ENCODE measurements at places on chromosomes 3 and 15.

DNA sequence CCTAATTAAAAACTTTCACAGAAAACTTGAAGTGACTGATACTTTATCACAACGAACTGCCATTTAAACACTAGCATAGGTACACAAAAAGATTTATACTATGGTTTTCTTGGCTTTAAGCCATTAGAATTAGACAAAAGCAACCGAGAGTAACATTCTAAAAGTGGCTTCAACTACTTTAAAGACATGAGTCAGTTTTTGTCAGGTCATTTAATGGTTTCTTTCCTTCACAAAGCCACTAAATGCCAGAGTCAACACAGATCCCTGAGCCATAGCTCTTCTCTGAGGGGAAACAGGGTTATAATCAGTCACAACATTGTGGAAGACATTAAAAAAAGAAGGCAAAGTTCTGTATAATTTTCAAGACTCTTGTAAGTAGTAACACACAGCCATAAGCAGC lies 54.6 kb downstream of the CAPN3 start:
- no peak for DNase-seq

DNA sequence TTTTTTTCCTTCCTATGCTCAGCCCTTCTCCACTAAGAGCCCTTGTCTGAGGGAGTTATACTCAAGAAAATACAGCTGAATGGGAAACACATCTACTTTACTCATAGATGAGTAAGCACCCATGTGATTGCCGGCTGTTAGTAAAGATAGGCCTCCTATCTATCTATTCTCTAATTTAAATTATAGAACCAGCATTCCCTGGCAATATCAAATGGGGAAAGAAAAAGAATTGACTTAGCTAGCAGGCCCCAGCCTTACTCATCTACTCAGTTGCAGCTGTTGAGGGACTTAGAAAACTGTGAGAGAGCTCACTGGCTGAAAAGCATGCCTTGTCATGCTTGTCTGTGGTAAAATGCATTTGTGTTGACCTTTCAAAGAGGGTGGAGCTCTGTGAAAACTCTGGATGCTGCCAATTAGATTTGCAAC lies 116.9 kb upstream of the LRRFIP2 start:
- no peak for DNase-seq

- no peak for DNase-seq
These were observed 26.8 kb downstream of the ACAD9 start for GRCh38 chr3:128906031-128906803.

DNA sequence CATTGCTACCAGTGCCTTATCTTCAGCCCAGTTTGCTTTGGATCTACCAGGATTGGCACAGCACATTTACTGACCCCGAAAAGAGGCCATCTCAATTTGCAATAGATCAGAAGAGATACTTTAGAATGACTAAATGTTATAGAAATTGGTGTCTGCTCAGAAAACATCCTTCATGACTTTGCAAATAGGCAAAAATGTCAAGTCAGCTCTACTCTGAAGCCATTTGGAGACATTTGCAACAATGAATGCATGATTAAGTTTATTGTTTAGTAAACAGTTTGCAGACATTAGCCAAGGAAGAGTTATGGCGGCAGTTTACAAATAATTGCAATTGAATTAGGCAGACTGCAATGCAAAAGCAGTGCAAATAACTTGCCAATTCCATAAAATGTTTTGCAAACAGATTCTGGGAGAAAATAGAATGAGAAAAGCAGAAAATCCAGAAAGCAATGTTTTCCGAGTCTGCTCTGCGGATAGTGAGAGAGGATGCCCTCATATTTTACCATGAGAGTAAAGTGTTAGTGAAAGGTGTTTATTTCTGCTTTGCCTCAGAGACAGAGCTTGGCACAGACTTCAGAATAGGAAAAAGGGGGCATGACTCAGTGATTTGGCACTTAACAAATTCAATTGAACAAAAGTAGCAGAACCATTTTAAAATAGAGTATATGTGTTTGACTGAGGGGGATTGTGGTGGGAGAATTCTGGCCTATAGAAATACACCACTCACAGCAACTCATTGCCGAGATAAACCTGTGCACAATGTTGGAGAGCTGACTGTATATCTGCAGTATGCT lies 334.9 kb upstream of the NR2F2 start:
- DNase-seq, result no peak

GRCh38 chr15:93997071-93997658 lies 234.2 kb upstream of the MCTP2 start:
- DNase-seq, result no peak

- peak; percentile 15 for DNase-seq
These were observed 365 bp upstream of the GTF2A2 start for GRCh38 chr15:59657635-59658125.

DNA sequence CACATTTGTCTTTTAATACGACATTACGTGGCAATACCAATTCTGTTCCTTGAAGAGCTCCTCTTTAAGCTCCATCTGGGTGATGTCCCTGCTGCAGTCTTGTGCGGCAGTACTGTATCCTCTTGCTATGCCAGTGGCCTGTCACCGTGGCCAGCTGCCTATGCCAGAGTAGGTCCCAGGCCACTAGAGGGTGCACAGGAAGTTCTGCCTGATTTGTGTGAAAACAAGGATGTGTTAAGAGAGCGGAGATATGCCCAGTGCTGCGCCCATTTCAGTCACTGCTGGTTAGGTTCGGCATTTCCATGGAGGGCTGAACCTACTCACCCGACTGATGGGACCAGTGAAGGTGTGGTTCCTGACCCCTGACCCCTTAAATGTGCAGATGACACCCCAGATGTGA lies 25.2 kb downstream of the NIPA1 start:
- peak; percentile 58 for DNase-seq

DNA sequence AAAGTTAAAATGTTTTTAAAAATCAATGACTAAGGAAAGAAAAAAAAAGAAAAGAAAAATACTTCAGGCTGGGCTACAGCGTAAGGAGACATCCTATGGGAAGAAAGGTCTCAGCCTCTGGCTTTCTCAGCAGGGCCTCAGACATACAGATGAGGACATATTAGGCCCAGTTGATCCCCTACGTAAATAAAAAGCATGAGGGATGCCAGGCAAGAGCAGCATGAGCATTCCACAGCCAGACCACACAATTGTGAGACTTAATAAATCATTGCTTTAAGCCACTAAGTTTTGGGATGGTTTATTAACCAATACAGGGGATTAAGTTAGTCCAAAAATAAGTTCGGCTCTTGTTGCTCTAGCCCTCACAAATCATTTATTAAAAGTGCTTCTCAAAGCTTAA lies 394.1 kb upstream of the NECTIN3 start:
- DNase-seq, result no peak

DNA sequence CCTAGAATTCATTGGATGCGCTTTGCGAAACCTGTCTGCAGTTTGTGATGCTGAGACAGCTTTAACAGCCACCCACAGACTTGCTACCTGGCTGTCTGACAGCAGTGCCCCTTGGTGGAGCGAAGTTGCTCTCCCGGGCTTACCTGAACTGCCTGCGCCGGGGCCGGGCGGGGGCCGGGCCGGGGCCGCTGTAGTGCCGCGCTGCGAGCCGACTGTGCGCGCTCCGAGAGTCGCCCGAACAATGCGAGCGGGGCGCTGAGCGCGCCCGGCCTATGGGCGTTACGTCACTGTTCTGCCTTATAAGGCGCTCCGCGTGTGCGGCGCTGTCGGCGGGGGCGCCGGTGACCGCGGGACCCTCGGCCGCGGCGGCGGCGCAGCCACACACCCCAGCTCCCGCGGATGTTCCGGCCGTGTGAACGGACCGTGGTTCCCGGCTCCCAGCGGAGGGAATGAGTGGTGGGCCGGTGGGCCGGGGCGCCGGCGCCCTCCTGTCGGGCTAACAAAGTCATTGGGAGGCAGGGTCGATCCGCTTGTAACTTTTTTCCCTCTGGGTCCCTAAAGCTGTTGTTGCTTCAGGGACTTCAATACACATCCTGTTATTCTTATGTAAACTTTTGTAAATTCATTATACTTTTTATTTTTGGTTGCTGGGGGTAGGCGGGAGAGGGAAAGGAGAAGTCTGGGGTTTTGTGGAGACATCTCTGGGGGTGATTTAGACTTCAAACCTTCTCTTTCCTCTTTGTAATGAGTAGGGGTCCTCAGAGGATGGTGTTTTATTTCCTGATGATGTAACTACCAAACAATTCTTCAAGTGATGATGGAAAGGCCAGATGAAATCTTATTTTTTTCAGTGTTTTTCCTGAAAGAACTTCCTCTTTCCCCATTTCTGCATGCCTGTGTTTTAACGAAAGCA lies 58.5 kb downstream of the CMSS1 start:
- peak; percentile 56 for DNase-seq

DNA sequence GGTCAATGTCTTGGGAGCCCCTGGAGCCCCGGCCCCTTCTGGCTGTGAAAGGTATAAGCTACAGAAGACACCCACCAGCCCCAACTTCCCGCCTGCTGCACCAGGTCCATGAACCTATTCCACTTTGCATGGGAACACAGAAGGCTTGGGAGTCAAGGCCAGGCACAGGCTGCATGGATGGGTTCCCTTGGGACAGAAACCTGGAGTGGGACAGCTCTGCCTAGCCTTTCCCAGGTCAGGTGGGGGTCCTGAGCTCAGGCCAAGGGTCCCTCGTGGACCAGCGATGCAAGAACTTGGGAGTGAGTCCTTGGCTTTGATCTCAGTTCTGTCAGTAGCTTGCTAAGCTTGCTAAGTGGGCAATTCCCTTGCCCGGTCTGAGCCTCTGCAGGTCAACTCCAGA lies 25.0 kb downstream of the TKT start:
- DNase-seq, result no peak

GRCh38 chr15:86863226-86863915 lies 783.7 kb downstream of the AGBL1 start:
- DNase-seq, result no peak

Data from head of caudate nucleus (tissue), 42 donors.